ENCODE measurements at places on chromosomes 16 and 17.

DNA sequence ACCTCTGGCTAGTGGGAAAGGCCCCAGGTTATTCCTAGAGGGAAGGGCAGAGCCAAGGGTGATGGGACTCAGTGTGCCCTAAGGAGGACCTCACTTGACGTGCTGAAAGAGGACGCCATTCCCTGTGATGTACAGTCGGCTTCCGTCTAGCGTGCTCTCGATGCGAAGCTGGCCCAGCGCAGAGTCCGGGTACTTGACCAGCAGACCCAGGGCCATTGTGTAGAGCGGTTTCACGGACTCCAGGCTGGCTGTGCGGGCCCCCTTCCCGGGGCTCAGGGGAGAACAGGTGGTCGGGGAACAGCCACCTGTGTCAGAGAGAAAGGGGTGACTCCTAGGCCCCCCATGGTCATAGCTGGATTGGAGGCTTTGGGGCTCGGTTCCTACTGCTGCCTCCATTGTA, 19.9 kb downstream of the PLEKHG4 start:
- no peak for DNase-seq

DNA sequence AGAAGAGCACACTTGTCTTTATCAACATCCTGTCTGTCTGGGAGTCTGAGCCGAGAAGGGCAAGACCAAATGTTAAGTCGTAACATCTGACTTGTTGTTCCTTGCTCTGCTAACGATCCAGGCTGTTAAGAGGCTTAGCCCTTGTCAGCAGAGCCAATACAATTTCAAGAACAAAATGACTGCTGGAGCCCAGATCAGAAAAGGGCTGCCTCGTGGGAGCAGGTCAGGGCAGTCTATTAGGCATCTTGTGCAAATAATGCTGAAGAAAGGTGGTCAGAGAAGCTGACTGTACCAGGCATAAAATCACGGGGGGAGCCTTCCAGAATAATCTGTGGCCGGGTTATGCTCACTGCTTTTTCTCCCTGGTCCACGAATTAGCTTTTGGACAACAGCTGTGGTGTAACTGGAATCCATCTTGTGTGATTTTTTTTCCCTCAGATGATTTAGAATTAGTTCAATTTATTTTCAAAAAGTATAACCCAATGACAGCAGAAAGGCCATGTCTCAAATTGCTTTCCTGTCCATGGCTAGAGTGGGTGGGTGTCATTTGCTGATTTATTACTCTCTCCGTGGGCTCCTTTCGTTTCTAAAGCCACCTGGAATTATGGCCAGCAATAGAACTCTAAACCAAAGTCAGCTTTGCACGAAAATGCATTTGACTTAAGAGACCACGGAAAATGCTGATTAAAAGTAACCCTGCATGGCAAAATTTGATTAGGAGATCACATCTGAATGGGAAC, 221.1 kb upstream of the HSBP1 start:
- DNase-seq = no peak

- DNase-seq = no peak
Measured at GRCh38 chr17:44775838-44776621, 17.2 kb downstream of the ADAM11 start.

GRCh38 chr16:80883159-80883642, 78.8 kb upstream of the CDYL2 start:
- DNase-seq = no peak

DNA sequence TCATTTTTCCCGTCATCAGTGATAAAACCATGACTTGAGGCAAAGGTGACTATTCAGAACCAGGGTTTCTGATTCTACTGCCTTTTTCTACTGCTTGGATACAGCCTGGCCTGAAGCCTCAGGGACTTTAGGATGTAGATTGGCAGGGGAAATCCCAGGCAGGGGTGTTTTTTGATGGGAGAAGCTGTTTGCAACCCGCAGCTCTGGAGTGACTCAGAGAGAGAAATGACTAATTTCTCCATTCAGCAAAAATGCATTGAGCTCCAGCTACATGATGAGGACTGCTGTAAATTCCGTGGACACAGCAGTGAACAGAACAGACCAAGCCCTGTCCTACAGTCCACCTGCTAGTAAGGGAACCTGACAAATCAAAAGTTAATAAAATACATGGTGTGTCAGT, 560.6 kb downstream of the CDH13 start:
- no peak for DNase-seq

GRCh38 chr17:66959641-66960375, 4.7 kb upstream of the CACNG4 start:
- no peak for DNase-seq

GRCh38 chr16:51591480-51591879, 440.4 kb upstream of the SALL1 start:
- DNase-seq = no peak

DNA sequence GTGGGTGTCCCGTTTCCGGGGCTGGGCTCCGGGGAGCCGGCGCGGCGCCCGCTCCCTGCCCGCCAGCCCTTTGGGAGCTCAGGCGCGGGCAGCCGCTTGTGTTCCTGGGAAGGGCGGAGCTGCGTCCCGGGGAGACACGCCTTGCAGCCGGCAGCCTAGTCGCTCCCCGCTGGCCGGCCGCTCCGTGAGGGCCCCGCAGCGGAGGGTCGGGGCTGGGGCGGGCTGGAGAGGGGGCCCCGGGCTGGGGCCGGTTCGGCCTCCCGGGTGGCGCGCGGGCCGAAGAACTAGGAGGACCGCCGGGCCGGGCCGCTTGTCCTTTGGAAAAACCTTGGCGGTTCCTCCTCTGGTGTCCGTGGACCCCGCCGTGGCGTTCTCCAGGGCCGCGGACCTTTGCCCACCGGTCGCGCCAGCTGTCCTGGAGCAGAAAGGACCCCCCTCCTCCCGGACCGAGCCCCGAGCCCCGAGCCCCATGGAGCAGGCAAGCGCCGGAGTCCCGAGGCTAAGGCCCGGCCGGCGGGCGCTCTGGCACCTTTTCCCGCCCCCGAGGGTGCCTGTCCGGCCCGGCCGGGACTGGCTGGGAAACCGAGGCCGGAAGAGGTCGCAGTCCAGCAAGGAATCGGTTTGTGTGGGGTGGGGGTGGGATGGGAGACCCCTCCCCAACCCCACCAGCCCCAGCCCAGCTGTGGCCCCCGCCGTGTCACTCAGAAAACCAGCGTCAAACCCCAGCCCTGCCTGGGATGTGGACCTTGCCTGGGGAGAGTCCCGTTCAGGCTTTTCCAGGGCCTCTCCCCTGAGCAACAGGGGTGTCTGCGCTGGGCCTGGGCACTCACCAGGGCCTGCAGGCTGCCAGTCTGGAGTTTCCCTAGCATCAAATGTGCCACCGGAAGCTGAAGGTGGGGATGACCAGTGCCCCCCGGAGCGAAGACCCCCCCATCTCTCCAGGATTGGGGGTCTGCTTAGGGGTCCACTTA, 6.8 kb upstream of the TBC1D3B start:
- DNase-seq = peak; percentile 64

GRCh38 chr17:8896087-8896486, 28.6 kb upstream of the PIK3R6 start:
- no peak for DNase-seq

DNA sequence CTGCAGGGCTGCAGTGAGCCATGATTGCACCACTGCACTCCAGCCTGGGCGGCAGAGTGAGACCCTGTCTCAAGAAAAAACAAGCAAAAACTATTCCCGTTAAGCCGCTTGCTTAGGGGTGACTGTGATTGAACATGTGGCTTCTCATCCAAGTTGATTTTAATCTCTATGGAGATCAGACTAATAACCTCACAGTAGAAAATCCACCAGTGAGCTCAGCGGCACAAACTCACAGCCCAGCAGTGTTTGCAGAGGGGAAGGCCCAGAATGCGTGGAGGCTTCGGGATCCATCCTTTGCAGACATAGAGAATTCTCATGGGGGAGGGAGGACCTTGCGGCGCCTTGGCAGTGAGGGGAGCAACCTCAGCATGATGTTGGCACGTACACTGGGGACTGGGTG, 7.4 kb downstream of the BANP start:
- no peak for DNase-seq

- DNase-seq = peak; percentile 82
Measured at GRCh38 chr17:2054512-2055291, at the start of gene HIC1. Gene HIC1 (plus strand): TSS chr17:2055103. CDS start chr17:2056691, 1,588 bp downstream.

DNA sequence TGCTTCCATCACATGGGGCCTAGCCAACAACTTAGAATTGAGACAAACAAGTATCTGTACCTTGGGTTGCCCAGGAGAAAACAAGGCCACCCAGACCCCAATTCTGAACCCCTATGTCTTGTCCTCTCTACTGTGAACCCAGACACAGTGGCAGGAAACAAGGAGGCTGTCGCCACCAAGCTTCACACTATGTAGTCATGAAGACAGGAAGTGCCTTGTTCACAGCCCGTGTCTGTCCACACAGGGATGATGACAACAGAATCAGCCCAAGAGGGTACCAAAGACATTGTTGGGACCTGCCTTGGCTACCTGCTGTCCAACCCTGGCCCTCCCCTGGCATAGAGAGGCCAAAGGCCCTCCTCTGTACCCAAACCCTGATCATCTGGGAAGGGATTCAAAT, 84.8 kb downstream of the CDYL2 start:
- DNase-seq = no peak

DNA sequence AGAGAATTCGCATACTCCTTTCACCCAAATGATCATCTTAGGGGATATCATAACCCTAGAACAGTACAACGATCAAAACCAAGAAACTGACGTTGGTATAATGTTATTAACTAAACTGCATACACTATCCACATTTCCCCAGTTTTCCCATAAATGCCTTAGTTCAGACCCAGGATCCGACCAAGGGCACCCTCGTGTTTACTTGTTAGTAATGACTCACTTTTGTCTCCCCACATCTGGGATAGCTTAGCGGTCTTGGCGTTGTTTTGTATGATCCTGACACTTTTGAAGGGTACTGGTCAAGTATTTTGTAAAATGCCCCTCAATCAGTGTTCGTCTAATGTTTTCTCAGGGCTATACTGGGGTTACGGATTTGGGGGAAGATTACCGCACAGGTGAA, 8.0 kb downstream of the HS3ST3A1 start:
- no peak for DNase-seq

- no peak for DNase-seq
Measured at GRCh38 chr16:63822818-63823217, 1299.0 kb downstream of the CDH11 start.

DNA sequence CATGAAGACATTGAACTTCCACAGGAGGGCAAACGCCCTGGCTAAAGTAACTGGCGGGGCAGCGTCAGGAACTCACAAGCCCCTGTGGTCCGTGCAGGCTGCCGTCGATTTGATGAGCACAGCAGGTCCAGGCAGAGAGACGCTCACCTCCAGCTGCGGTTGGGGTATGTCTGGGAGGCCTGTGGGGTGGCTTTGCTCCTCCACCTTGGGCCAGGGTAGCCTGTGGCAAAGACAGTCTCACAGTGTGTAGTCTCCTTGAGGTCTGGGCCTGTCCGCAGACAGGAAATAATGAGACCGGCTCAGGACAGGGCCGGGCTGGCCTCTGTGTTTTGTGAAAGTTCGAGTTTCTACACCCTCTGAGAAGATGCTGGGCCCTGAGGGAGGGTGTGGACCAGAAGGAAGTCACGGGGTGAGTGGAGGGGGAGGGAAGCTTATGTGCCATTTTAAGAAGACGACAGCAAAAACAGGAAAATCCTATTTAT, 103.3 kb downstream of the METRNL start:
- DNase-seq = no peak

- no peak for DNase-seq
Measured at GRCh38 chr17:13735861-13736260, 134.1 kb upstream of the HS3ST3A1 start.

DNA sequence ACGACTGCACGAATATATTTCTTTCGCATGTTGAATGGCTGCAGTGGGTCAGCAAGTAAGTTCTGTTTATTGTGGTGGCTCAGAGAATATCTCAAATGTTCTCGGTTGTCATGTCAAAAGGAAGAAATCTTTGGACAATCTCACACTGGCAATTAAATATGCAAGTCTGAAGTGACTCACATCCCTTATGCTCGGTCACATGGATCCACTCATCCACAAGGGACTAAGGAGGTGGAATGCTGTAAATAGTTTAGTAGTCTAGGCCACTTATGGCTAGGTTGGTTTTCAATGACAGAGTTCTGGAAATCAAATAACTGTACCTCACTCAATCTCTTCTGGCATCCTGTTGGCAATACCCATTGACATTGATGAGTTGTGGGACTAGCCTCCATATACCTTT, 33.0 kb upstream of the PMP22 start:
- no peak for DNase-seq

- DNase-seq = no peak
Measured at GRCh38 chr16:66026211-66026610, 340.3 kb upstream of the CDH5 start.

DNA sequence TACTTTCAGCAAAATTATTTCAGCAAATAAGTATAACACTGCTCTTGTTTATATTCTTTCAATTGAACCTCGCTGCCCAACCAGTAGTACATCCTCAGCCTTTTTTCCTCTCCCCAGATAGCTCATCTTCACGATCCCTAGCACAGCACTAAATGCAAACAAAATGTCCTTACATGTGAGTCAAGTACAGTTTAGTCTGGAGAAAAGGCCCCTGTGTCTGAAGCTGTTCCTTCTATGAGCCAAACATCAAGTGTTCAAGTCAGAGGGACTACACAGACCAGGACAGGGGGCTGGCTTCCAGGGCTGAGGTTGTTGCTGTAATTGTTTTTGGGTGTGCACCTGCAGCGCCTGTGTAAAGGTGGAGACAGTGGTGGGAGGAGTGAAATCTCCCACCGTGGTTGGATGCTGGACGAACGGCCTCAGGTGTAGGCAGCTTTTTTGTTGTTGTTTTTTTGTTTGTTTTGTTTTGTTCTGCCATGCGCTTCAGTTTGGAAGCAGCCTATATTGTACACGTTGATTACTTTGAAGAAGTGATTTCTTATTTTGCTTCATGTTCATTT, 147.1 kb downstream of the PRKCA start:
- no peak for DNase-seq

DNA sequence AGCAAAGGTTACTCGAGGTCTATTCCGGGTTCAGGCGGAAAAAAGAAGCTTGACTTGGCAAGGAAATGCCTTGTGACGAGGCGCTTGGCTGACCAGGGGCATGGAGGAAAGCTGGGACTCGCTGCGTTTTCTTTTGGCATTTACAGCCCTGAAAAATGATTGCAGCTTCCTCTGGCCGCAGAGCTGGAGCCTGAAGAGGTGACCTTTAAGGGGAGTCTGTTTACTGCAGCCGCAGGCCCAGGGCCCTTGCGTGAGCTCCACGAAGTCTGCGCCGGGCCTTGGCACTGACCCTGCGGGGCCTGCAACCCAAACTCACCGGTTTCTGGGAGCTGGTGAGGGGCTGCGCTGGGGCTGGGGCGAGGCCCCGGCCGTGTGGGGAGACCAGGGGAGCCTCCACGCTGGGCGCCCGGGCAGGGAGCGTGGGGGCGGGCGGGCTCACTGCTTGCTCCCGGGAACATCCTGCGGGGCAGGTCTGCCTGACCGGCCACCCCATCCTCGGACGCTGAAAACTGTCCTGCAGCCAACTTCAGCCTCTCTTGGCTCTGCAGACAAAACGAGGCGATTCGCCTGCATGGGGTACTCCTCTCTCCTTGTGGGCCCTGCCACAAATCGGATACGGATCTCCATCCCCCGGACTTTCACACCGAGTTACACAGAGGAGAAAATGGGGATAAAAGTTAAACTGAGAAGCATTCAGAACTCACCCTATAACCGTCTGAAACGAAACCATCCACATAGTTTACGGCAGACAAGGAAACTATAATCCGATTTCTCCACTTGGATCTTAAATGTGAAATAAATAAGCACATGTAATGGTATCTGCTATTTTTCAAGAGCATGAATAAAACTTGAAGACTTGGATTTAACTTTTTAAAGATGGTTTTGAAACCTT, 206.3 kb upstream of the FOXF1 start:
- no peak for DNase-seq

- DNase-seq = no peak
Measured at GRCh38 chr16:54703339-54703738, 227.3 kb upstream of the IRX5 start.

- no peak for DNase-seq
Measured at GRCh38 chr17:31089471-31089870, 5.3 kb upstream of the NF1 start.

GRCh38 chr16:50836121-50836621, 94.3 kb downstream of the CYLD start:
- DNase-seq = no peak
